ENCODE measurements at places on chromosomes 2 and 18.

- DNase-seq = no peak
Observed at GRCh38 chr2:188892636-188893035, 81.5 kb upstream of the COL3A1 start.

- DNase-seq = no peak
Observed at GRCh38 chr2:196468394-196468793, 171.1 kb upstream of the CCDC150 start.

DNA sequence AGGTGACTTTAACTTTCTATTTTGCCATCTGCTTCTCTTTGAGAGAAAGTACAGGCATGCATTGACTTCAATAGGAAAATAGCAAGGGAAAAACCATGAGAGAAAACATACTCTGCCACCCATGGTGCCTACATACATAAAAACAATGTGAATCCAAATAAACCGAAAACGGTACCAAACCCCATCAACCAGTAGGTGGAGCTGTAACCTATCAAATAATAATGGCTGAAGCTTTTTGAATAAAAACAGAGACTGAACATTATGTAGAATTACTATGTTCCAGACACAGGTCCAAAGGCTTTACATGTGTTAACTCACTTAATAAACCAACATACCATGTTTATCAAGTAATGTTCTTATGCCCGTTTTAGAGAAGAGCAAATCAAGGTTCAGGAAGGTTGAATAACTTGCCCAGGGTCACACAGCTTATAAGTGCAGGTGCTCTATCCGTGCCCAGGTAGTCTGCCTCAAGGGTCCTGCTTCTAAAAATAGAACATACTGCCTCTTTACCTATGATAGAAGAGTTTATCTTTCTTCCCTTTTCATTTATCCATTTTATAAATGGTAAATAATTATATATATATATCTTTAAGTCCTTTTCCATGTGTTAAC is 293.9 kb upstream of the SYT4 start:
- DNase-seq = peak; percentile 4

GRCh38 chr2:109467701-109468100 is 146.1 kb downstream of the SEPTIN10 start:
- no peak for DNase-seq

DNA sequence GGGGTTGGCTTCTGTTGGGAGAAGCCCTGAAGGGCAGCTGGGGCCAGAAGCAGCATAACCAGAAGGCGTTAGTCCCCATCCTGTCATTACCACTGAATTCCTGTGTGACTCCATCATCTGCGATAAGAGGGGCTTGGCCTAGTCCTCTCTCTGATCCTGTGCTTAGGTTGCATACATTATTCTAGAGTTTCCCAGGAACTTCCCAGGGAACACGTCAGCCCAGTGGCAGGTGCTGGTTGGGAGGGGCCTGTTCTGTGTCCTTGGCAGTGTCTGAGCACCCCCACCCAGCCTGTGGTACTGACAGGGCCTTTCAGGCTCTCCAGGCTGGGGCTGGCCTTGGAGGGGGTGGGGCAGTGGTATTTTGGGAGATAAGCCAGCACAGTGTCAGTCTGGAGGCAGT is 4.5 kb upstream of the TOGARAM2 start:
- no peak for DNase-seq

GRCh38 chr2:12457831-12458230 is 258.9 kb upstream of the TRIB2 start:
- DNase-seq = no peak

DNA sequence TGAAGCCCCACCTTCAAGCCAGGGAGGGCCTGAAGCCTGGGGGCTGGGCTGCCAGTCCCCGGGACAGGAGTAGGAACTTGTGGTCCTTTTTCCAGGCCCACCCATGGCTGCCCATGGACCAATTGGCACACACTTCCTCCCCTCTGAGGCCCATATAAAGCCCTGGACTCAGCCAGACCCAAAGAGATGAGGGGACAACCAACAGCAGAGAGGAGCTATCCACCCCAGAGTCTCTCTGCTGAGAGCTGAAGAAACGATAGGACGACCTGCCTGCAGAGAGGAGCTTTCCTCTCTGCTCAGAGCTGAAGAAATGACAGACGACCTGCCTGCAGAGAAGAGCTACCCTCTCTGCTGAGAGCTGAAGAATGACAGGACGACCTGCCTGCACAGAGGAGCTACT is 43.8 kb upstream of the PEX13 start:
- DNase-seq = no peak

- DNase-seq = no peak
Observed at GRCh38 chr2:236402033-236402790, 138.0 kb upstream of the ASB18 start.

DNA sequence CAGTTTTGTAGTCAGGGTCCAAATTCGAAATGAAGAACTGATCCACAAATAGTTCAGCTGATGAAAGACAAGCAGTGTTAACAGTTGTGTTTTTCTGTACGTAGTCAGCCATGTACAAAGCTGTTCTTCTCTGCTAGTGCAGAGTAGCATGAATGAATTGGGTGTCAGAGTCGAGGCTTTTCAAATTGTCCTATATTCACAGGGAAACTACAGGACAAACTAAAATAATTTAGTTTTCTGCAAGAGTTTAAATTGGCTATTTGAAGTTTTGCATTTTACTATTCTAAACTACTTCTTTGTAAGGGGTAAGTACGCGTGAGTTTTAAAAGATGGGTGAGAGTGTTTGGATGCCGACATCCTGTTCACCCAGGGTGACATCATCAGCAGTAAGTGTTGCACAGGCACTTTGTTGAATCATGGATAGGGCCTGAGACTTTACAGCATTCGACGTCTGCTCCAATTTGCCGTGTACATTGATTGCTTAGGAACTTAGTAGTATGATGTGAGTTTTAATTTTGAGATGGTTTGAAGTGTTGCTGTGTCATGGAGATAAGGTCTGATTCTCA is 147.2 kb upstream of the NFATC1 start:
- DNase-seq = no peak

DNA sequence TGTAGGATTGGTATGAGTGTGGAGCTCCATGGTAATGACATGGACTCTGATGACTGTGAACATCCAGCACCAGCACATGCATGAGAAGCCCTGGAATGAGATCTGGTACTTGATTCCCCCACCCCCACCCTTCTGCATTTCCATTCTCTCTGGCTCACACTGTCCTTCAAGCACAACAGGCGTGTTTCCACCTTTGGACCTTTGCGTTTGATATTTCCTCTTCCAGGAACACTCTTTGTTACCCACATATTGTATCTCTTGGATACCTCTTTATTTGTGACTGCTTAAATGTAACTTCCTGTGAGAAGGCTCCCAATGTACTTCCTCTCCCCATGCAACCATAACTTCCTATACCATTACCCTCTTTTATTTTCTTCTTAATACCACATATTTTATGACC is 263.8 kb downstream of the HNMT start:
- DNase-seq = no peak

DNA sequence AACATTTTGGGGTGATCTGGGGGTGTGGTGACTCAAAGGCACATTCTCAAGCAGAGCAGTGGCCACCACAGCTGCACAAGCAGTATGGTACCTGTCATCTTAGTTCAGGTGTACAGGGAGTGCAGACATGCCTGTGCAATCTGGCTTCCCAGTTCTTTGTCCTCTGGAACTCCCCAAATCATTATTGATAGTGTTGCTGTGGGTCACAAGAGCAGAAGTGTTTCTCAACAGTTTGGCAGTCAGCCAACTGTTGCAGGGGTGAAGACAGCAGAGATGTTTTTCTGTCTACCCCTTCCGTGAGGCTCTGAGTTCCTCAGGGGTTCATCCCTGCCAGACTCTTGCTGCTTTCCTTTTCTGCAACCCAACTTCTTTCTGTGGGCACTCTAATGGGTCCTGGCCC is 206.5 kb upstream of the ZSWIM2 start:
- DNase-seq = no peak

DNA sequence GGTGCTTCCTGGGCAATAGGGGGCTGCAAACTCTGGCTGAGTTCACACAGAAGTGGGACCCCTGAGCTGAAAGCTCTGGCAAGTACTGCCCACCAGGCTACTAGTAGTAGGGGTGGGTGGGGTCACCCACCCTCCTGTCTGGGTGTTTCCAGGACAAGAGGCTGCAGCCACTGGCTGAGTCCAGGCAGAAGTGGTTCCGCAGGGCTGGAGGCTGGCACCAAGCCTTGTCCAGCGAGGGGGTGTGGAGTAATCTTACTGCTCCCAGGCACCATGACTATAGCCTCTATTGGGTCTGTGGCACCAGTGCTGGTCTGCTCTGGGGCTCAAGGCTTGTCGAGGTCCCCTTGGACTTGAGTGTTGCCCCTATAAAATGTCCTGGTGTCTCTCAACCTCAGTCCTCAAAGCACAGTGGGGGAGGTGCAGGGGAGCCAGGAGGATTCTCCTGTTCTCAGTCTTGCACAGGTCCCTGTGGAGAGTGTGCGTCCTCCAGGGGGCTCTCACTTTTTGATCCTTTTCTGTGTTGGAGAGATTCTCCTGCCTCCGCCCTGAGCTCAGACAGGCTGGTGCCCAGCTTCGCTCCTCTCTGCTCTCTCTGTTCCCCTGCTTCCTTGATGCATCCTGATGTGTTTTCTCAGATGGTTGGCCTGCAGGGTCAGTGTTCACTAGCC is 48.1 kb downstream of the NUP35 start:
- no peak for DNase-seq

GRCh38 chr2:130388221-130388907 is 32.5 kb downstream of the PTPN18 start:
- DNase-seq = no peak

GRCh38 chr2:1598041-1598710 is 146.1 kb downstream of the PXDN start:
- DNase-seq = no peak

- no peak for DNase-seq
Observed at GRCh38 chr2:129781749-129782632, 197.5 kb upstream of the RAB6C start.

DNA sequence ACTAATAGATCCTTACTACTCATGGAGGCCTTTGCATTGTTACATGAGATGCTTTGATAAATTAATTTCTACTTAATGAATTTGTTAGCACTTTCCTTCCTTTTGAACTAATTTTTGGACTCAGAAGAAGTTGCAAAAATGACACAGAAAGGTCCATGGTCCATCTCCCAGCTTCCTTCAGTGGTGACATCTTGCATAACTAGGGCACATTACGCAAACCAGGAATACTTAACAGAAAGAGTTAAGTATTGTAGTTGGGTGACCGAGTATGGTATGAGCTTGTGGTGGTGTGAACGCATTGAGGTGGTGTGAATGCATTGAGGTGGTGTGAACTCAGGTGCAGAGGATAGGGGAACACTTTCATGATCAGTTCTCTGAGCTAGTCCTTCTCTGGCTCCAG is 151.1 kb upstream of the TWIST2 start:
- no peak for DNase-seq

DNA sequence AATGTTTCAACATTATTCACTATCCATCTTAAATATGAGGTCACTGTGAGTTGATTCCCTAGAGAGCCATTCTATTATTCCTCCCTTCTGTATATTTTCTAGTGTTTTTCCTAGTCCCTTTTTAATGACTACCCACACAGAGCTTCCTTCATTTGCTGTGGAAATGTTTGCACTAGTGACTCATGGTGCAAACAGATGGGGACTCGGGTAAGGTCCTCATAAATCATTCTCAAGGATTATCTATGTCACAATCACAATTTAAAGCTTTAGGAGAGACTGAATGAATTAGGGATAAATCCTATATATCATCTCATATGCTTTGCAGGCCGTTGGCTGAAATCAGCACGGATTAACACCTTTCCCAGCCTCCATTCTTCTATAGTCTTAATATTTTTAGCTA is 159.6 kb downstream of the DCC start:
- no peak for DNase-seq

- no peak for DNase-seq
Observed at GRCh38 chr2:237427769-237428506, 14.0 kb upstream of the COL6A3 start.

GRCh38 chr2:2318949-2319348 is 12.1 kb downstream of the MYT1L start:
- no peak for DNase-seq

- DNase-seq = no peak
Observed at GRCh38 chr2:145692971-145693478, 1173.1 kb upstream of the ZEB2 start.

Measured in NCI-H1048 (cell line).